Activated CD4-positive, alpha-beta T cell treated with anti-CD3 and anti-CD28 coated beads, Interleukin-2, Interleukin-6, amounts not matched to agents 100 ng/mL and 50 ng/mL, durations not matched to agents 16 hours and 8 hours (primary cell): ENCODE measurements at places on chromosomes 5 and 9.

GRCh38 chr5:172096207-172096940, 89.9 kb upstream of the FBXW11 start:
- no peak for DNase-seq

DNA sequence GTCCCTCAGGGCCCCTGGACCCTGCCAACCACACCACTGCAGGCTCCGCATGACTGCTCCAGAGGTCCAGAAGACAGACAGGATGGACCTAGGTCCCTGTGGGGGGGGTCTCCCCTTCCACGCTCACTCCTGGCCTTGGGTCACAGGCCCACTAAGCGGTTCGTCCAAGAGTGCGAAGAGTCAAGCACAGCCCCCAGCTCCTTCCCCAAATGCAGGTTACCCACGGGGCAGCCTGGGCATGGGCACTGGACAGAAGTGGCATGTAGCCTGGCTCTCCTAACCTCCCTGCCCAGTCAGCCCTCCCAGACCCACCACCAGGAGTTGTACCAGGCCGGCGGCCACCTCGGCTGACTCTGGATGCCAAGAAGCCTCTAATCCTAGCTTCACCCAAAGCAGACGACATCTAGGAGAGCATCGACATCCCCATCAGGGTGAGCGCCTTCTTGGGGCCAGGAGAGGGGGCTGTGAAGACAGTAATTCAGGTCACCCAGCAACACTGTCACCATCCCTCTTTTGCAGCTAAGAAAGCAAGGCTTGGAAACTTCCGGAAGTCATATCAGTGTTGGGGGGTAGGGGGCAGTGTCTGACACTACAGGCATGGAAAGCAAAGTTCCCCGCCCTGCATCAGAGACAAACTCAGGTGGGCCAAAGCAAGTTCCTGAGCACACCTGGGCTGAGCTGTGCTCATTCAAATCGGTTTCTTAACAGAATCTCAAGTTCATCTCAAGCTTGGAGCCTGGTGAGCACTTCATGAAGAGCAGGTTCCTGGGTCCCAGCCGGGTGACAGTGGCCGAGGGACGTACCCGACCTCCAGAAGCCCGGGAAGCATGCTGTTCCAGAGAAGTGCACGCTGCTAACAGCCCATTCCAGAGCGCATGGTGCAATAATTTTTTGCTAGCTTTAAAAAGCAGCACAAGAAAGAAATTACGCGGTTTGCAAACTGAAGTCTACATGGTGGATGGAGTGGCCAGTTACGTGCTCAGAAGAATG, 68.7 kb downstream of the SEMA4D start:
- DNase-seq = peak; percentile 62

GRCh38 chr5:74415695-74416102, 224.8 kb downstream of the ENC1 start:
- no peak for DNase-seq

- no peak for DNase-seq
Measured at GRCh38 chr5:172266676-172267092, 16.9 kb downstream of the UBTD2 start.

- DNase-seq = peak; percentile 36
Measured at GRCh38 chr9:127505396-127506116, 54.2 kb downstream of the LRSAM1 start.

- no peak for DNase-seq
Measured at GRCh38 chr5:143120460-143121134, 282.9 kb downstream of the NR3C1 start.

- DNase-seq = no peak
Measured at GRCh38 chr5:165642366-165642765, 2136.9 kb downstream of the MAT2B start.

GRCh38 chr5:31343946-31344345, 150.5 kb downstream of the CDH6 start:
- no peak for DNase-seq

DNA sequence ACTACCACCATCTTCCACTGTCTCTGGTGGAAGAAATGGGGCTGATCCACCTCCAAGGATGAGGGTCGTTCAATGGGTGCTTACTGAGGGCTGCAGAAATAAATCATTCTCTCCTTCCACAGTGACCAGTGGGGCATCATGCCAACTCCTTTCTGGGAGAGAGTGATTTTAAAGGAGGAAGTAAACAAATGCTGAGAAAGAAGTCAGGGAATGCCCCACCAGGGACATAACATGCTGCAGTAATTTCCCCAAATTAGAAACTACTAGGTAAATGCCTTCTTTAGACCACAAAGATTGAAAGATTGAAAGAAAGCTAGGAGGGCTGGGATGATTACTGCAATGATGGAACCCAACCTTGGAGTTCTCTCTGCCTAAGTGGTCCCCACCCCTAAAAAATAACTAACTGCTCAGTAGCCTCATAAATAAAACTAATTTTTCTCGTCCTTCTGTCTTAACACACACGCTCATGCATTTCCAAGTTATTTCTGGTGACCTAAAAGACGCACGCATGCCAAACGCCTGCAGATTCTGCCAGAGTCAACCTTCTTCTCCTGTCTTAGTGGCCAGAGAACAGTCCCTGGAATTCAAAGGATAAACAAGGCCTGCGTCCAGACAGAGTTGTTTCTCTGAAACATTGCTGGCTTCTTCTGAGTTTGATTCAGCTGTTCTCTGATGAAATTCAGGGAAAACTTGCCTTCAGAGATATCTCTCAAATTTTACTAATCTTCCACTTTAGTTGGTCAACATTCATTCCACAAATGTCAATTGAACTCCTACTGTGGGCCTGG, 250.0 kb downstream of the NR3C1 start:
- no peak for DNase-seq

GRCh38 chr9:135887021-135887507, 20.3 kb downstream of the CAMSAP1 start:
- no peak for DNase-seq

- no peak for DNase-seq
Measured at GRCh38 chr5:177371120-177372033, 12.9 kb upstream of the SLC34A1 start.

GRCh38 chr9:116323012-116323411, 169.4 kb downstream of the PAPPA start:
- DNase-seq = no peak

DNA sequence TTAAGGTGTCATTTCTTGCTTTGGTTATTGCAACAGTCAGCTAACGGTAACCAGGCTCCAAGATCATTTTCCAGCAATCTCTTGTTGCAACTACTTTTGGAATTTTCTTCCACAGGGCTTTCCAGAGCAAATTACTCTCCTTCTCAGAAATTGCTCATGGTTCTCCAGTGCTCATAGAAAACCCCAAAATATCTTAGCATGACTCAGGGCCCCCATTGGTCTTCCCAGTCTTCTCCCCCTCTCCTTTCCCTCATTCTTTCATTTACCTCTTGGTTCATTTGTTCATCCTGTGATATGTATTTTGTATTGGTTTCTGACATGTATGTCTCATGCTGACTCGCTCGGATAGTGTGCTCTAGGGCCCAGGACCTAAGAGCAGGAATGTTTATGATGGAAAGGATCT, 35.6 kb downstream of the WWC1 start:
- no peak for DNase-seq

- no peak for DNase-seq
Measured at GRCh38 chr9:138068601-138069035, 191.0 kb downstream of the CACNA1B start.

DNA sequence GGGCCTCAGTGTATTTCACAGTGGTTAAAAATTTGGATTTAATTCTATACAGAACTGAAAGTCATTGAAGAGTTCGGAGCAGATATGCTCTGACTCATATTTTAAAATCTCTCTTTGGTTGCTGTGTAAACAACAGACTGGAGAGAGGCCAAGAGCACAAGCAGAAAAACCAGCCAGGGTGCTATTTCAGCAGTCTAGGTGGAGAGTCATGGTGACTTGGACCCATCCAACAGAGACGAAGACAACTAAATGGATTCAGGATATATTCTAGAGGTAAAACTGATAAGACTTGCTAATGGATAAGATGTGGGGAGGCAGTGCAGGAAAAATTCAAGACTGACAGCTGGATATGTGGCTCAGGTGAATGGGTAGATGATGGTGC, 168.9 kb downstream of the MAPKAP1 start:
- no peak for DNase-seq

DNA sequence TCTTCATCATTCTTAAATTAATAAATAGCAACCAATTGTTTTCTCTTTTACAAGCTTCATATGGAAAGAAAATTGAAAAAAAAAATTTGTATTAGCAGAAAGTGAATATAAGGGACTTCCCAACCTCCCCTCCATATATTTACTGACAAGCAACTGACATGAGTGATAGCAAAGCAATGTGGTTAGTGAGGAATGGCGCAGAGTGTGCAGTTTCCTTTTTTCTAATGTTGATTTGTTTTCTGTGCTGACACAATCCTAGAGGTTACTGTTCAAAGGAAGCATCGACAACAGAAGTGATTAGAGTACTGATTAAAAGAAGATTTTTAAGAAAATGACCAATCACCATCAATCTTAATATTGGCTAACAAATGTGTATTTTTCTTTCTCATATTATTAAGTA, 1.7 kb upstream of the PTGER4 start:
- peak; percentile 84 for DNase-seq

DNA sequence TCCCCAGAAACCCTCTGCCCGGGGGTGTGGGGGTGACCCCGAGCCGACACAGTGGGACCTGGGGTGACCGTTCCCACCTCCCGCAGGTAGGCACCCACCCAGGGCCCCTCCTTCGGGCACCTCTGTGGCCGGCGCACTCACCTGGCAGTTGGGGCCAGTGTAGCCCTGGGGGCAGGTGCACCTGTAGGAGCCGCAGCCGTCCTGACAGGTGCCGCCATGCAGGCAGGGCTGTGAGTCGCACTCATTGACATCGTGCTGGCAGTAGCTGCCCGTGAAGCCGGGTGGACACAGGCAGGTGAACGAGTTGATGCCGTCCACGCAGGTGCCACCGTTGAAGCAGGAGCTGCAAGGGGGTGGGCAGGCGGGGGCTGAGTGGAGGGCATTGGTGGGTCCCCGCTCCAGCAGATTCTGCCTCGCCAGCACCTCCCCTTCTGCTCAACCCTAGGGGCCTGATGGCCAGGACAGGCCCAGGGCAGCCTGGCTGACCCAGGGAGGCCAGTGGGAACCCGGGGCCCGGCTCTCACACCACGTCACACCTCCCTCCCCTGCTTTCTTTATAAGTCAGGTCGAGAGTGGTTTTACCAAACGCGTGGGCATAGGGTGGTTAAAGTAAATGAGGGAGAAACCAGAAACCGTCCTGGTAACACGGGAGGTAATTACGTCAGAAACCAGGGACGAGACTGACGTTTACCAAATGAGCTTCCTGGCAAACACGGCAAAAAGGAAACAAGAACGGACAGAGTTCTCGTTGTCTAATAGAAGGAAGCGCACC, 26.1 kb upstream of the SEC16A start:
- peak; percentile 35 for DNase-seq

- DNase-seq = no peak
Measured at GRCh38 chr5:73093943-73094342, 26.4 kb upstream of the TMEM171 start.

DNA sequence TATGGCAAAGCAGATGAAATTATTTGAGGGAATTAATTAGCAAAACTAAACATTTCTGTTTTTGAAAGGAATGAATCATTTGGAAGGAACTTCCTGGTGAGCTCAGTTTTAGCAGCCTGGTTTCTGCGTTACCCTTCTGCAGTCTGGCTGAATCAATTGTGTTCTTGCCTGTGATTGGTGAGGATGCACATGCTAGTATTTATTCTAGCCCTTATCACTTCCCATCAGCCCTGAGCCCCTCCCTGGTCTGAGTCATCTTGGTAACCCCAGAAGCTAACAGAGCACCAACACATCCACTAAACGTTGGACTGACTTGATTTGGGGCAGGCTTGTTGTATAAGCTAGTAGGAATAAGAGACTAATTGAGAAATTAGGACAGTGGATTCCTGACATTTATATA, 6.6 kb downstream of the TJP2 start:
- DNase-seq = peak; percentile 89

DNA sequence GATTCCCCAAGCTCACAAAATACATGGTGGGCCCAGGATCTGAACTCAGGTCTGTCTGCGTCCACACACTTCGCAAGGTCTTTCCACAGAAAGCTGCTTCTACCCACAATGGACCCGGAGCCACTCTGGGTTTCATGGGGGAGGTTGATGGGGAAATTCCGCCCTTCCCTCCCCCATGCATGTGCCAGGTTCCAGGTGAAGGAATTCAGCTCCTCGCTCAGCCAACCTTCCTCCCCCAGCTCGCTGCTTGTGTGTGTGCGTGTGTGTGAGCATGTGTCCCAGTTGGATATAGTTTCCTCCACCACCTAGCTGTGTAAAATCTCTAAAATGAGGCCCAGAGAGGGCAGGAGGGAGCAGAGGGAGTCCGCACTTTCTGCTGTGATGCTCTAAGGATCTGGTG, 1.0 kb downstream of the PTGS1 start:
- DNase-seq = no peak

- no peak for DNase-seq
Measured at GRCh38 chr9:69308206-69308931, 16.6 kb upstream of the ENTREP1 start.

DNA sequence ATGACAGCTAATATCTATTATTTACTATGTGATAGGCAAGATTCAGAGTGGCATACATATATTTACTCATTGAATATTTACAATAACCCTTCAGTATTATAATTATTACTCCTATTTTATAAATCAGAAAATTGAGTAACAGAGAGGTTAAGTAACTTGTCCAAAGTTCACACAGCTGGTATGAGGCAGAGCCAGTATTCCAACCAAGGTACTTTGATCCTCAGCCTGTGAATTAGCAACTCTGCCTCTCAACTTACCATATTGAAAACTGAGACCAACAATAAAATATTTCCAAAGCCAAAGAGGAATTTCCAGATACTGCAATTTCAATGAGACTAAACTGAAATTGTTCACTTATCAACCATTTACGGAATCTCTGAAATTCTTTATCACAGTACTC, 67.9 kb upstream of the TSLP start:
- no peak for DNase-seq

DNA sequence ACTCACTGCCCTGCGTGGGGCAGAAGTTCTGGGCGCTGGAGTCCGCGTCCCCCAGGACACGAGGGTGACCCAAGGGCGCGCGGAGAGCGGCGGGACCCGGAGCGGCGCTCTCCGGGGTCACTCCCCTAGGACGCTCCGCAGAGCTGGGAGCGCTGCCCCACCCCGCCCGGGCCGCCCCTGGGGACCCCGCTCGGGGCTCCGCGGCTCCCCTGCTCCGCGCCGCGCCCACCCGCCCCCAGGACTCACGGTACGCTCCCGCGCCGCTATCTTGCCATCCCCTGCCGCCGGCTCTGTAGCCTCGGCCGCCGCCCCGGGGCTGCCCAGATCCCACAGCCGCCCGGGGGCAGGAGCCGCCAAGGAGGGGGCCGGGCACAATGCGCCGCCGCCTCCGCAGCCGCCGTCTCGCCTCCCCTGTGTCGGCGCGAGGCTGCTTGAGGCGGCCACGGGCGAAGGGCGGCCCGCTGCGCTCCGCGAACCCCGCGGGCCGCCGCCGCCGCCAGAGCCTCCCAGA, 303 bp downstream of the LIFR start:
- no peak for DNase-seq
